ENCODE measurements at places on chromosomes 3 and 15.

- DNase-seq = no peak
Observed at GRCh38 chr3:98952404-98952803, 50.9 kb upstream of the DCBLD2 start.

DNA sequence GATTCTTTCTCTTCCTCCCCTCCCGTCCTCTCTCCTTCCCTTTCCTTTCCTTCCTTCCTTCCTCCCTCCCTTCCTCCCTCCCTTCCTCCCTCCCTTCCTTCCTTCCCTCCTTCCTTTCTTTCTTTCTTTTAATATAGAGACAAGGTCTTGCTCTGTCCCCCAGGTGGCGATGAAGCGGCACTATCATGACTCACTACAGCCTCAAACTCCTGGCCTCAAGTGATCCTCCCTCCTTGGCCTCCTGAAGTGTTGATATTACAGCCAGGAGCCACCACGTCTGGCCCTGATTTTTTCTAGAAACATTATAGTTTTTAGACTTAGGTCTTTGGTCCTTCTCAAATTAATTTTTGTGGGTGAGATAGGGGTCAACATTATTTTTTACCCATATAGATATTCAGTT lies 15.5 kb downstream of the GRM2 start:
- DNase-seq = no peak

DNA sequence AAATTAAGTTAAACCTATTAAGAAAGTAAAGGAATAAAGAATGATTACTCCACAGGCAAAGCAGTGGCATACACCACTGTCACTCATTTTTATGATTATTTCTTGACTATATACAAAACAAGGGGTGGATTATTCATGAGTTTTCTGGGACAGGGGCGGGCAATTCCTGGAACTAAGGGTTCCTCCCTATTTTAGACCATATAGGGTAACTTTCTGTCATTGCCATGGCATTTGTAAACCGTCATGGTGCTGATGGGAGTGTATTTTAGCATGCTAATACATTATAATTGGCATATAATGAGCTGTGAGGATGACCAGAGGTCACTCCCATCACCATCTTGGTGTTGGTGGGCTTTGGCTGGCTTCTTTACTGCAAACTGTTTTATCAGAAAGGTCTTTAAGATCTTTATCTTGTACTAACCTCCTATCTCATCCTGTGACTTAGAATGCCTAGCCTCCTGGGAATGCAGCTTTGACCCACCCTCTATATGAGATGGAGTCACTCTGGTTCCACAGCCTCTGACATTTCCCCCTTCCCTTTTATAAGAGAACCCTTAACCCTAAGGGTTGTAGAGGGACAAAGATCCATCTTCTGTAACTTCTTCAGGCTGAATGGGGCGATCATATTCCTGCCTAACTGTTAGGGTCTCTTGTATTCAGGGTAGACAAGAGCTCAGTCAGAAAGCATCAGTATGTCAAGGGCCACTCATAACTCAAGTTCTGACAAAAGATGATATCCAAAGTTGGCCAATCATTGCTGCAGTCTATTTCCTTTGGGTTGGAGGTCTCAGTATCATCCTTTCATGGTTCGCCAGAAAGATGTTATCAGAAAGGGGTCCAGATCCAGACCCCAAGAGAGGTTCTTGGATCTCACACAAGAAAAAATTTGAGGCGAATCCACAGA lies 79.5 kb upstream of the LIPC start:
- DNase-seq = no peak

GRCh38 chr3:62940771-62941563 lies 65.8 kb upstream of the CADPS start:
- no peak for DNase-seq

- DNase-seq = no peak
Observed at GRCh38 chr15:50046159-50046558, 72.9 kb downstream of the ATP8B4 start.

- no peak for DNase-seq
Observed at GRCh38 chr3:3086239-3086638, 23.9 kb downstream of the IL5RA start.

DNA sequence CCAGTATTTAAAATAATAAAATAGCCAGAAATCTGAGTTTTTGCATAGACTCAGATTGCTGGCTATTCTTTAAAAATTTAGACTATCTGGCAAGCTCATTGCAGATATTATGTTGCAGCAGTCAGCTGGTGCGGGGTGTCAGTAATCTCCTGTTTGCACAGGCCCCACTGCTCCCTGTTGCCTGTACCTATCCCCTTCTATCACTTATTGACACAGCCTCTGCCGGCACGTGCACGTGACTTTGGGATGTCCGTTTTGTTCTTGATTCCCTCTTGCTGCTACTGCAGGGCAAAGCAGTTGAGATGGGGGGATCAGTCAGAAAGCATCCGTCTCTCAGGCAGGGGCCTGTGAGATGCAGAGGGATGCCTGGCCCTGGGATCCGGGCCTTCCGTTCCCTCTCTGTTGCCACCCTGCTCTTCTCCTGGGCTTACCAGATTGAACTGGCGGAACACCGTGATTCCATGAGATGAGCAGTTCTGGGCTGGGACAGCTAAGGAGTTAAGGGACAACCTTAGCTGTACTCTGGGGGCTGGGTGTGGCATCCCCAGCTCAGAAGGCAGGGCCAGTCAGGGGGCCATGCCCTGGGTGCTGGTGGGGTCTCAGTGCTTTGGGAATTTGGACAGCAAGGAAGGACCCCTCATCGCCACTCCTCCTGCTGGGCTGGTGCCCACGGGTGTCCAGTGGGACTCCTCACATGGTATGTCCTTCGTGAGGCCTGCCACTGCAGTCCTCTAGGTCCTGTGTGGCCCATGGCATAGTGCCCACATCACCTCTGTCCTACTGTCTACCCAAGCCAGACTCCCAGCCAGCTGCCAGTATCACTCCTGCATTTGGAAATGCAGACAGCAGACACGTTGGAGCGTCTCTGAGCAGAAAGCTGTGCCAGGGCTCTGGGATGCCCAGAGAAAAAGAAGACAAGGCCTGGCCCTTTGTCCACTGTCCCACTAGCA lies 11.8 kb downstream of the MRAS start:
- DNase-seq = no peak

- DNase-seq = peak; percentile 8
Observed at GRCh38 chr3:15099364-15100098, 583 bp upstream of the RBSN start.

DNA sequence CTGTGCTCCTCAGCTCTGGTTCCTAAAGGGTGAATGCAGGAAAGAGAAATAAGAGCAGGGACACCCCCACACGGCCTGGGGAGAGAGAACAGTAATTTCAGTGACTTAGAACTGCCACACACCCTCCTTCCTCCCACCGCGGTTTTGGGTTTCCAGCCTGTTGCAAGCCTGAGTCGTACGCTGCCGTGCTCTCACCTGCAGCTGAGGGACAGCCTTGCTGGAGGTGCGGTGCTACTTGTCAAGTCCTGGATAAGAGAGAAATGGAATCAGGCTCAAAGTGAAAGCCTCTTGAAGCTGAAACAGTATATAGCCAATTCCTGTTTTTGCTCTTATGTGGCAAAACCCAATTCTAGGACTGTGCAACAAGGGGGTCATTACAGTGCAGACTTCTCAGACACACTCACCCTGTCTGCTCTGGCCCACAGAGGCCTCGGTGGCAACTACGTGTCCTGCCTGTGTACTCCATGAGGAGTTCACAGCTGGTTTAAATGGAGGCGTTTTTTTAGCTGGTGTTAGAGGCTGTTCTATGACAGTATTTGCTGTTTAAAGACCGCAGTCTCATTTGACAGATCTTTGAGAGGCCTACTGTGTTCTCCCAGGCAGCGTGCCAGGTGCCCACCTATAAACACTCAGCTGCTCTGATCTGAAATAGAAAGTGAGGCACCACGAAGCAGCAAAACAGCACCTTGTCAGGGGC lies 42.9 kb downstream of the TBC1D2B start:
- peak; percentile 83 for DNase-seq

DNA sequence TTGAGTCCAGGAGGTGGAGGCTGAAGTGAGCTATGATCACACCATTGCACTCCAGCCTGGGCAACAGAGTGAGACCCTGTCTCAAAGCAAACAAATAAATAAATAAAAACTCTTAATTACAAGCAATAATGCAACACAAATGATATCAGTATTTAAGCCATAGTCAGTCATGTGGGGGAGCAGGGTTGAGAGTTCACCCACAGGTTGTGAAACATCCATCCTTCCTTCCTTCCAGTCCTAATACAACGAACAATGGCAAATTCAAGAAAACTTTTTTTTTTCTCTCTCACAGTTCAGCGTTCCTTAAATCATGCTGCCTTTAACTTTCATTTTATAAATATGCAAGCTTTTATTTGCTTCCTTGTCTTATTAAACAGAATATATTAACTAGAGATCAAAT lies 24.1 kb downstream of the ZNF592 start:
- no peak for DNase-seq

DNA sequence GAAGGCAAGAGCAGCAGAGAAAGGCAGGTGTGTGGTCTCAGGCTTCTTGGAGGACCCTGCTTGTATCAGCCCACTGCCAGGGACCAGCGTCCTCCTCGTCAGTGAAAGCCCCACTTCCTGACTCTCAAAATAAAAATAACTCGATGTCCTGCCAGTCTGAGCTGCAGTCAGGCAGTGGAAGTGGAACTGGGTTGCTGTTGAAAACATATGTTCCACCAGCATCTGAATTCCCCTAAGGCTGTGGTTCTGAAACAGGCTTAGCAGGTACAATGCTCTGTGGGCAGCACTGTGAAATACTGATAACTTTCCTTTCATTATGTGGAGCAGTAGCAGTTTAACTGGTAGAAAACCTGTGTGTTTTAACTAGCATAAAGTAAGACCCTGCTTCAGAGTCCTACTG lies 121.6 kb upstream of the EIF1B start:
- no peak for DNase-seq

- no peak for DNase-seq
Observed at GRCh38 chr15:69743091-69743490, 290.5 kb downstream of the RPLP1 start.

- no peak for DNase-seq
Observed at GRCh38 chr15:54097019-54097418, 118.8 kb downstream of the UNC13C start.

DNA sequence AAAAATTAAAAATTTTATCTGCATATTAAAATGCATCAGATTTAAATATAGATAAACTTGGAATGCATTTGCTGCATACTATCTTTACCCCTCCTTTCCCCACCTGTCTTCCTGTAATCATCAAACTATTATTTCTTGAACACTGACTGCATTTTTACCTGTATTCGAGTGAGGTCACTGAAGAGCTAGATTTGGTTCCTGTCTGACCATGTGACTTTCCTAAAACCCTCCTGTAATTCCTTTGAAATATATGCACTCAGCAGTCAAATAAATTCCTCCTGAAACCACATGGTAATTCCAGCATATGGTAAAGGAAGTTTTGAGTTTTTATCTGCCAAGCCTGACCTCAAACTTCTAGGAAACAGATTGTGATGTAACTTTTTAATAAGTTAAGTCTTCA lies 445.6 kb upstream of the FRG2C start:
- no peak for DNase-seq

- DNase-seq = no peak
Observed at GRCh38 chr3:153052096-153052460, 109.9 kb upstream of the RAP2B start.

DNA sequence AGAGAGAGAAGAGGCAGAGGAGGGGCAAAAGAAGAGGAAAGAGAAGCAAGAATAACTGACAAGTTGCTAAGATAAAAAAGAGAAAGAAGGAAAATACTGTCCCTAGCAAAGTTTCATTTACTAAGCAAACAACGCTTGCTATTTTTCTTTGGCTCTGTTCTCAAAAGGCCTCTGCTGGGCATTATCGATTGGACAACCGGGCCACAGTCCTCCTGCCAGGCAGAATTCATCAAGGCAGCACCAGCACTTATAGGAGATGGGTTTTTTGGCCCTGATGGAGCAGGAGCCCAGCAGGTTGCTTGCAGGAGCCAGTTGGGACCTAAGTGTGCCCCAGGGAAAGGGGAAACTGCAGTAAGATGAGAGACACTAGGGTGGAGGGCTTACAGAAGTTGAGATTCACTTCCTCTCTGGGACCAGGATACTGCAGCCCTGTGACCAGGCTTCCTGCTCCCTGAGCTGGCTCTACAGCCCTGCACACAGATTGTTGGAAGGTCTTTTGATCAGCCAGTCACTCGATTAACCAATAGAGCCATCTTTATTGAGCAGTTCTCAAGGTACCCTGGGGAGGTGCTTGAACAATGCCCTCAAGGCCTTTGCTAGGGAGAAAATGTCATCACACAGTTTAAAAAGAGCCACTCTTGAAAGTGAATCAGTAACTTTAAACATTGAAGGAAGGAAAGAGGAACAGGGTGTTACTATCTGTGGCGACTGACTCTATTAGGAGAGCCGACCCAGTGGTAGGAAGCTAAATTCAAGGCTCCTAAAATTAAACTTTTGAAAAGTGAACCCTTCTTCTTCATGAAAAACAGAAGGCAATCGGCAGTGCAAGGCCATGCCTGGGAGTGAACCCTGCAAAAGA lies 28.8 kb upstream of the GLCE start:
- DNase-seq = no peak

GRCh38 chr15:29432191-29433049 lies 162.8 kb upstream of the NSMCE3 start:
- DNase-seq = no peak

DNA sequence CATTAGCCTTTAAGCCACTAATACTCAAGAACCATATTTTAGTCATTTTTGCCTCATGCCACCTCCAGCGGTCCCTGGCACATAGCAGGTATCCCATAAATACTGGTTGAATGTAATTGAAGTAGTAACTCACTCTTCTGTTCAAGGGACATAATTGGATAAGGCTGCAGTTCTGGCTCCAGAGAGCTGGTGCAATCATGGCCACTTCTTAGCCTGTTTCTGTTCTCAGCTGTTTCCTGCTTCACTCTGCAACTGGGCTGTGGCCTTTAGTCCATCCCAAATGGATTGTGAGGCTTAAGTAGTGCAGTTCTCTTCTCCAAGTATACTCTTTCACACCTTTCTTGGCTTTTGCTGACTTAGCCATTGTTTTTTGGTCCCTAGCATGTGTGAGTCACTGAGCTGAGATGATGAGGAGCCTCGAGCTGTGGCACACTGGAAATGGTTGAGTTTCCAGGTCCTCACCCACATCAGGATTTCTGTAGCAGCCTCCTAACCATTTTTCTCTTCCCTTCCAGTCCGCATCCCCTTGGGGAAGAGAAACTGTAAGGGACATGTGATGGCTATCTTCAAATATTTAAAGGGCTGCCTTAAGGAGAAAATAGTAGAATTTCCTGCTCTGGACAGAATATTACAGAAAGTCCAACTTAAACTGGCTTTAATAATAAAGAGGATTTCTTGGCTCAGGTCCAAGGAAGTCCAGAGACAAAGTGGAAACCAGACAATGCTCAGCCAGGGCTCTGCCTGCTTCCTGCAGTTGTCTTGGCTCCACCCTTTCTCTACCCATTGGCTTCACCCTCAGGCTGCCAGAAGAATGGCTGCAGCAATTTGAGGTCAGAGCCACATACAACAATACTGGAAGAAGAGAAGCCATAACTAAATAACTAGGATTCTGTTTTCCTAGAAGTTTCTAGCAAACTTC lies 305.4 kb upstream of the ROPN1 start:
- DNase-seq = no peak

- no peak for DNase-seq
Observed at GRCh38 chr15:66394472-66394871, 7.8 kb downstream of the MAP2K1 start.

- DNase-seq = no peak
Observed at GRCh38 chr3:13874891-13875290, 5.0 kb downstream of the WNT7A start.

GRCh38 chr3:11508346-11509172 lies 135.2 kb downstream of the VGLL4 start:
- DNase-seq = no peak

- DNase-seq = no peak
Observed at GRCh38 chr3:113285226-113285625, 73.9 kb downstream of the BOC start.

All from activated CD4-positive, alpha-beta T cell treated with anti-CD3 and anti-CD28 coated beads for 4 hours (primary cell).